ENCODE measurements at places on chromosomes 5 and 9. TPM values are rescaled to one million over a fixed set of nuclear protein-coding genes. Genes with fewer than 3 reads are reported as not detected.

Gene NTRK2
- total RNA-seq = 266 TPM

Gene ATOX1
- 16.5 TPM for total RNA-seq

Gene IRX1
- not detected for total RNA-seq

Gene IL7R
- total RNA-seq = under 0.01 TPM

Gene SLC2A8
- 9.2 TPM for total RNA-seq

Gene CTSV
- 0.94 TPM for total RNA-seq

Gene OR1J2
- not detected for total RNA-seq

Gene PCDHGA9
- 11.9 TPM for total RNA-seq

Gene RNF20
- 33.7 TPM for total RNA-seq

Gene INSYN2B
- total RNA-seq = 1.4 TPM

Gene GRM6
- total RNA-seq = 0.16 TPM

Gene CTNND2
- 66.9 TPM for total RNA-seq

Gene DIPK1B
- 25.1 TPM for total RNA-seq

Gene ZMAT2
- total RNA-seq = 47.1 TPM

Gene INSL4
- not detected for total RNA-seq
